Frontal cortex (tissue), 4 donors: ENCODE measurements at places on chromosomes 6 and 20.

DNA sequence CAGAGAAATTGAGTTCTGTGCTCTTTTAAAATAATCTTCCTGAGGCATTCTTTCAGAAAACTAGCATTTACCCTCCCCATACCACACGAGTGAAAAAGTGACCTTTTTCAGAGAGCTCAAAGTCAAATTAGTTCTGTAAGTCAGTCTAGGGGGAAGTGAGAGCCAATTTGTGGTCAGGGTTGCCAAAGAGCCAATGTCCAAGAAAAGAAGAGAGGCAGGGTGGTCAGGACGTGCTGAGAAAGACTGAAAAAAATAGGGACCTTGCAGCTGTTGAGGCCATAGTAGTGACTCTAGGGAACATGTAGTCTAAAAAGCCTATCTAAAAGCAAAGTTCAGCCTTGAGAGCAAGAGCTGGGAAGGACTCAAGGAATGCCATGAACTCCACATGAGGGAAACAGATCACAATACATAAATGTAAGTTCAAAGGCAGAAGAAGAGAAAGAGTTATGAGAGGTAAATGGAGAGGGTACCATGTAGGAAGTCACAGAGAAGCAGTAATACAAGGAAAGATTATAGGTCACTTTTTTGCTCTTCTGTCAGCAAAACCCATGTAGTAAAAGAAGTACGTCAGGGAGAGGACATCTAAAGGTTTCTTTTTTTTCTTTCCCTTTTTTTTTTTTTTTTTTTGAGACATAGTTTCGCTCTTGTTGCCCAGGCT, 565.1 kb upstream of the FLRT3 start:
- no peak for DNase-seq

- DNase-seq, result no peak
Measured at GRCh38 chr20:36784900-36785299, 11.3 kb upstream of the DSN1 start.

GRCh38 chr6:30782425-30783014, 38.2 kb upstream of the IER3 start:
- DNase-seq, result no peak

DNA sequence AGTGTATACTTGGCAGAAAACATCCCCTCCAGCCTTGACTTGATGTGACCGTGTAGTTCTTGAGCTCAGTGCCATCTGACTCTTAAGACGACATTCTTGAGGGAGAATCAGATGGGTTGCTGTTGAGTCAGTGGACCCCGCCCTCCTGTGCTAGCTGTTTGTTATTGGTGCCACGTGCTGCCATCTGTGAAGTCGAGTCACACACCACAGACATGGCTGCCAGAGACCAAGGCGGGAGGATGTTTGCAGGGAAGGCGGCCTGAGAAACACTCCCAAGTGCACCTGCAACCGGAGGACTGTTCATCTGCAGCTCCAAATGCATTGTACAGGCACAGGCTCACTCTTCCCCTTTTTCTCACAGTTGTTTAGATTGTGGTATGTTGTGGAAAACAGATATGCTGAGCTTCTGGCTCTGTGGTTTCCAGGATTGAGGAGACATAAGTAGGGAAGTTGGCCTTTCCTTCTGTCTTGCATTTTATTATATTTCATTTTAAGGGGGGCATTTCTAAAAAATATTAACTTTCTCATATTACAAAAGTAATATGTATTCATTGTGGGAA, 345.3 kb upstream of the ZFP64 start:
- DNase-seq, result no peak
